ENCODE measurements at places on chromosomes 7 and 10.

DNA sequence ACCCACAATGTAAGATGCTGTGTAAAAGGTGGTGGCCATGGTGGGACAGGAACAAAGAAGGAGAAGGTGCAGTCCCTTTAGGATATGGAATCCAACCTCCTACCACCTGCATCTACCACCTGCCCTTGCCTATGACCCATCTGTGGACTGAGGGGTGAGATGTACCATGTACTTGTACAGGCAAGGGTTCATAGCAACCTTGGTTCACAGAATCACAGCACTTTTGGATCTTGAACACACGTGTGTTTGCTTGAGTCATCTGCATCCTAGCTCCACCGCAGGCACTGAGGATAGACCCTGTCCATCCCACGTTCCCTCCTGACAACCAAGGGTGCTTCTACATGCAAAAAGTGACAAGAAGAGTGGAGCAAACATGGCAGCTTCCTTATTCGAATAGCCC is 162.3 kb downstream of the GFRA1 start:
- no peaks in the 10 kb centered on the region for H3K36me3 ChIP-seq
- H3K4me3 ChIP-seq, result no peak overlapping the region
- DNase-seq, result no peak

GRCh38 chr7:17680026-17680425 is 260.3 kb downstream of the SNX13 start:
- peak; percentile 76 for DNase-seq
- no peak overlapping the region for H3K4me3 ChIP-seq
- peaks cover 10% of the 10 kb centered on the region for H3K4me1 ChIP-seq

- H3K4me3 ChIP-seq, result no peak overlapping the region
- no peaks in the 10 kb centered on the region for H3K27me3 ChIP-seq
- H3K27ac ChIP-seq, result peak overlapping the region; percentile 63
These were observed 119.7 kb downstream of the FAM53B start for GRCh38 chr10:124624466-124624865.

DNA sequence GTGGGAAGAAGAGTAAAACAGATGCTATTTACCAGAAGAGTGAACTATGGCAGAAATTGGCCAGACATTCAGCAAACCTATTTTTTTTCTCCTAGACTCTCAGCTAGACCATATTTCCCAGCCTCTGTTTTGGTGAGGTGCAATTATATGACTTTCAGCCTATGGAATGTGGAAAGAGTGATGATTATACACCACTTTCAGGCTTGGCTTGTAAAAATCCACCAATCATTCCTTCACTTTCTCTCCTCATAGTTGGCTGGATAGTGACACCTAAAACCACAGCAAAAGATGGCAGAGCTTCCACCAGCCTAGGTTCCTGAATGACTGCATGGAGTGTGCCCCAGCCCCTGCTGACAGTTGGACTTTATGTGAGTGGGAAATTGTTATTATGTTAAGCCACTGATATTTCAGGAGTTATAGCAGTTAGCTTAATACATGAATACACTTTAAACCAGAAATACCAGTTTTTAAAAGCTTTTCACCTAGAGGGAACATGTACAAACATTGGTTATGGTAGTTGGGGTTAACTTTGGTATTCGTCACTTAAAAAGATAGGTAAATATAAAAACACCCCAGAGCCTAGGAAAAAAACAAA is 19.1 kb upstream of the TNKS2 start:
- no peak for DNase-seq
- no peak overlapping the region for H3K27ac ChIP-seq
- no peaks in the 10 kb centered on the region for H3K36me3 ChIP-seq
- no peak overlapping the region for H3K4me3 ChIP-seq
- H3K27me3 ChIP-seq, result no peaks in the 10 kb centered on the region
- no peaks in the 10 kb centered on the region for H3K4me1 ChIP-seq

DNA sequence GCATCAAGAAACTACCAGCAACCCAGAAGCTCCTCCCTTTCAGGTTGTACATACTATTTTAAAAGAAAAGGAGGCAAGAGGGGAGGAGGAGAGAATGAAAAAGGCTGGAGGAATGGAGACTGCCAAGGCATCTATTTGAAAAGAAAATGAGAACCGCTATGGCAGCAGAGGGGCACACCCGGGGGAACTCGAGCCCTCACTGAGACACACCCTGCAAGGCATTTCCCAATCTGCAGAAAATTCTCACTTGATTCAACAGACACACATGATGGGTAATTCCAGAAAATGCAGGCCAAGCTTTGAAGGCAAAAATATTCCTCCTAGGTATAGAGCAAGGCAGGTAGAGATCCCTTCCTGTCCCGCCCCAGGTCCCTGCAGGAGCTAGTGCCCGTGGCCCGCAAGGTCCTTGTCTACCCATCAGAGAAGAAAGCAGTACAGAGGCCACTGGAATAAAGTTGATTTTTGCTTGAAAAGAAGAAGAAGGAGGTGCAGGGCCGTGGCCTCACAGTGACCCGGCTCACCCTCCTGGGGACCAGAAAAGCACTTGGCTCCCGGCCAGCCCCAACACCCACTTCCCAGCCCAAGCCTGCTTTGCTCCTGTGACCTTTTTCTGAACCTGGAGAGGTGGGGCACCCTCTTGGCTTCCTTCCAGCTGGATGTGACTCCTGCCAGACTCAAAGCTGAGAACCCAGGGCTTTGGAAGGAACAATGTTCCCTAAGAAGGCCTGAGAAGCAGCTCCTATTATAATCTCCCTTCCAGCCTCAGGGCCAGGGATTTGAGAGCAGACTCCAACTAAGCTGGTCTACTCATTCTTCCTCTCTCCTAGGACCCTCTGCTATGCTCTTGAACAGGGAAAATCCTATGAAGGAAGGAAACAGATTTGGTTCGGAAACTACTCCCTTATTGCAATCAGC is 6.2 kb upstream of the PIK3CG start:
- no peaks in the 10 kb centered on the region for H3K4me1 ChIP-seq
- no peaks in the 10 kb centered on the region for H3K27me3 ChIP-seq
- H3K27ac ChIP-seq, result no peak overlapping the region
- H3K36me3 ChIP-seq, result no peaks in the 10 kb centered on the region

- DNase-seq, result no peak
- no peaks in the 10 kb centered on the region for H3K4me1 ChIP-seq
- H3K27me3 ChIP-seq, result no peaks in the 10 kb centered on the region
- no peaks in the 10 kb centered on the region for H3K36me3 ChIP-seq
- no peak overlapping the region for H3K4me3 ChIP-seq
- no peak overlapping the region for H3K27ac ChIP-seq
These were observed 173.4 kb downstream of the LRRN3 start for GRCh38 chr7:111264111-111264868.

- H3K4me1 ChIP-seq, result no peaks in the 10 kb centered on the region
- no peak for DNase-seq
- peaks cover 74% of the 10 kb centered on the region for H3K36me3 ChIP-seq
- no peak overlapping the region for H3K4me3 ChIP-seq
These were observed 8.4 kb downstream of the ZDHHC6 start for GRCh38 chr10:112438356-112438755.

DNA sequence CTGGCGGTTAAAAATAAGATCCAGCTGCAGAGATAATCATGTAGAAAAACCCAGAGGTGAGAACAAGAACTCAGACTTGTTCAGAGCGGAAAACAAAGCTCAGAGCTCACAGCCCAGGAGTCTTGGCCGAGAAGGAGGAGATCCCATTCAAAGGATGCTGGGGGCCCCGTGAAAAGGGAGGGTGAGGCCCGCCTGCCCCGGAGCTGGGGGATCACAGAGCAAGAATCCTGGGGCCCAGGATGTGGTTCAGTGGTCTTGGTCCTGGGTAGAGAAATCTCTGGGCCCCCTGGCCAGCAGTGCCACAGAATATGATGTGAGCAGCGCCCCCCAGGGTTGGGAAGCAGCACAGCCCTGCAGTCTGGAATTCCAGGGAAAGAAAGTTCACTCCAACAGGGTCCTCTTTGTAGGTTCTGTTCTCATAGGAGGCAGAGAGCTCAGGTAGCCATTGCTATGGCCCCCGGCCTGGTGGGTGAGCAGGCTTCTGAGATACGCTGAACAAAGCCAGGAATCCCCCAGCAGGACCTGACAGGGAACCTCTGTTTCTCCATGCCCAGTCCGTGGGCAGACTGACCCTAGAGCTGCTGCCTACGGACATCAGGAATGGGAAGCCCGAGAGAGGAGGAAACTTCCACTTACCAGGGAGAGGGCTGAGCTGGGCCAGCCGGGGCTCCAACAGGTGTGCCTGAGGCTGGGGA is 77.7 kb upstream of the GNA12 start:
- H3K27ac ChIP-seq, result no peak overlapping the region
- no peaks in the 10 kb centered on the region for H3K36me3 ChIP-seq
- no peak overlapping the region for H3K4me3 ChIP-seq

GRCh38 chr7:25495342-25496250 is 267.3 kb upstream of the NPVF start:
- no peak for DNase-seq
- H3K27ac ChIP-seq, result peak overlapping the region; percentile 27
- H3K27me3 ChIP-seq, result no peaks in the 10 kb centered on the region
- H3K4me3 ChIP-seq, result no peak overlapping the region

DNA sequence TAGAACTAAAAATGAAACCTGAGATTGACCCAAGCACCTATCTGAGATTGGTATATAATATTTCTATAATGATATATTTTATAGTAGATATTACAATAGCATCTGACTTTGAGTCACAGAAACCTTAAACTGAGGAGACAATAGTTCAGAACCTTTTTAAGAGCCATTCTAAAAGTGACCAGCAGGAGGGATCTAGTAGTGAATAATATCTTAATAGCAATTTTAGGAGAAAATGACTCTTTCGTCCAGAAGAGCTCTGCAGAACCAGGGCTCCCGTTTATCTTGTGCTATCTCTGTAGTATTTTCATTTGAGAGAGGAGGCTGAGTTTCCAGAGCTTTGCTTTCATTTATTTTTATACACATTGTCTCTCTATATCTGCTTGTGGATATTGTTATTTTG is 68.1 kb downstream of the PODXL start:
- H3K36me3 ChIP-seq, result no peaks in the 10 kb centered on the region
- H3K4me3 ChIP-seq, result no peak overlapping the region
- H3K27ac ChIP-seq, result no peak overlapping the region
- DNase-seq, result no peak

GRCh38 chr10:59580026-59580863 is 129.4 kb downstream of the SLC16A9 start:
- H3K36me3 ChIP-seq, result no peaks in the 10 kb centered on the region
- no peaks in the 10 kb centered on the region for H3K4me1 ChIP-seq
- no peak for DNase-seq

- no peak for DNase-seq
- no peak overlapping the region for H3K4me3 ChIP-seq
- no peaks in the 10 kb centered on the region for H3K27me3 ChIP-seq
- no peaks in the 10 kb centered on the region for H3K36me3 ChIP-seq
- no peaks in the 10 kb centered on the region for H3K4me1 ChIP-seq
- H3K27ac ChIP-seq, result no peak overlapping the region
These were observed 52.7 kb upstream of the DKK1 start for GRCh38 chr10:52261362-52261761.

DNA sequence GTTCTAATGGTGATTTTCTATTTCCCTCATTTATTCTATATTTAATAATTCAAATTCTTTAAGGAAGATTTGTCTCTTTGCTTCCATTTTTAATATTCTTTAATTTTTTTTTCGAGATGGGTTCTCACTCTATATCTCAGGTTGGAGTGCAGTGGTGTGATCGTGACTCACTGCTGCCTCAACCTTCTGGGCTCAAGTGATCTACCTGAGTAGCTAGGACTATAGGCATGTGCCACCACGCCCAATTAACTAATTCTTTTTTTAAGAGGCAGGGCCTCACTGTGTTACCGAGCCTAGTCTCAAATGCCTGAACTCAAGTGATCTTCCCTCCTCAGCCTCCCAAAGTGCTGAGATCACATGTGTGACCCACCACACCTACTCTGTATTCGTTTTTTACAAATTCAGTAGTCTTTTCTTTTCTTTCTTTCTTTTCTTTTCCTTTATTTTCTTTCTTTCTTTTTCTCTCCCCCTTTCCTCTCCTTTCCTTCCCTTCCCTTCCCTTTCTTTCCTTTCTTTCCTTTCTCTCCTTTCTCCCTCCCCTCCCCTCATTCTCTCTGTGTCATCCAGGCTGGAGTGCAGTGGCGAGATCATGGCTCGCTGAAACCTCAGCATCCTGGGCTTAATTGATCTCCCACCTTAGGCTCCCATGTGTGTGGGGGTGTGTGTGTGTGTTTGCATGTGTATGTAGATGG is 323.1 kb downstream of the ADK start:
- H3K4me1 ChIP-seq, result no peaks in the 10 kb centered on the region
- H3K27ac ChIP-seq, result no peak overlapping the region
- no peaks in the 10 kb centered on the region for H3K36me3 ChIP-seq
- DNase-seq, result no peak
- H3K27me3 ChIP-seq, result no peaks in the 10 kb centered on the region

- H3K27ac ChIP-seq, result peak overlapping the region; percentile 100
- H3K27me3 ChIP-seq, result no peaks in the 10 kb centered on the region
- peaks cover 9% of the 10 kb centered on the region for H3K36me3 ChIP-seq
- H3K4me1 ChIP-seq, result peaks cover 45% of the 10 kb centered on the region
- DNase-seq, result no peak
These were observed 2.8 kb upstream of the LZTS2 start for GRCh38 chr10:100996678-100997359.

DNA sequence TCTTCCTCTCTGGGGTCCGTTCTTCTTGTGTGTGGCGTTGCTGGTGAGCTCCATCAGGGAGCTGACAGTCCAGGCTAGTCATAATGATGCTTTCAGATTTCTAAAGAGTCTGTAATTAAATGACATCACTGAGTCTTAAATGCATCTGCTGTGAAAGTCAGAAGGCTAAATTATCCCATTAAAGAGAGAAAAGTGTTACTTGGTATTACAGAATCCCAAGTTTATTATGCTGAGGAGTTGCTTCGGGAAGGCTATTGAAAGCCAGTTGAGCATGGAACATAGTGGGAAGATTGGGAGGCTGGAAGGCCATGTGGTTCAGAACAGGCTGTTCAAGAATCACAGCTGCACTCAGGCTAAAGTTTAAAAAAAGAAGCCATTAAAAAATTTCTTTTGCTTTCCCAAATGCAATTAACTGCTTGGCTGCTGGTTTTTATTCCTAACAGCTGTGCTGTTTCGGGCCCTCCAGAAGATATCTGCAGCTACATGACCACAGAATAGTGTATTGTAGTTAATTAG is 342.6 kb upstream of the LRGUK start:
- H3K4me3 ChIP-seq, result no peak overlapping the region
- H3K27me3 ChIP-seq, result no peaks in the 10 kb centered on the region
- H3K4me1 ChIP-seq, result no peaks in the 10 kb centered on the region
- no peak overlapping the region for H3K27ac ChIP-seq
- DNase-seq, result no peak
- H3K36me3 ChIP-seq, result no peaks in the 10 kb centered on the region
